ENCODE measurements at places on chromosomes 5 and 9. TPM values are rescaled to one million over a fixed set of nuclear protein-coding genes. Genes with fewer than 3 reads are reported as not detected.

The CDX1 gene
- not detected for total RNA-seq

The LMX1B gene
- not detected for total RNA-seq

The DRD1 gene
- total RNA-seq: not detected

The MYMK gene
- total RNA-seq: not detected

Data from naive thymus-derived CD4-positive, alpha-beta T cell (primary cell).